ENCODE measurements at places on chromosomes 16 and 17. TPM values are rescaled to one million over a fixed set of nuclear protein-coding genes. Genes with fewer than 3 reads are reported as not detected.

Gene SPATA22
- total RNA-seq: 0.80 TPM

Gene LPO
- not detected for total RNA-seq

Gene PRAC2
- not detected for total RNA-seq

Gene NUBP2
- 36.4 TPM for total RNA-seq

Gene TBC1D3E
- total RNA-seq: not detected

Data from CD4-positive, alpha-beta T cell (primary cell).